Sciatic nerve (tissue), 2 donors: ENCODE measurements at places on chromosomes 1 and 21. TPM values are rescaled to one million over a fixed set of nuclear protein-coding genes. Genes with fewer than 3 reads are reported as not detected.

GRCh38 chr1:47333922-47334764 is 553 bp downstream of the CMPK1 start:
- peak; percentile 85 for DNase-seq

DNA sequence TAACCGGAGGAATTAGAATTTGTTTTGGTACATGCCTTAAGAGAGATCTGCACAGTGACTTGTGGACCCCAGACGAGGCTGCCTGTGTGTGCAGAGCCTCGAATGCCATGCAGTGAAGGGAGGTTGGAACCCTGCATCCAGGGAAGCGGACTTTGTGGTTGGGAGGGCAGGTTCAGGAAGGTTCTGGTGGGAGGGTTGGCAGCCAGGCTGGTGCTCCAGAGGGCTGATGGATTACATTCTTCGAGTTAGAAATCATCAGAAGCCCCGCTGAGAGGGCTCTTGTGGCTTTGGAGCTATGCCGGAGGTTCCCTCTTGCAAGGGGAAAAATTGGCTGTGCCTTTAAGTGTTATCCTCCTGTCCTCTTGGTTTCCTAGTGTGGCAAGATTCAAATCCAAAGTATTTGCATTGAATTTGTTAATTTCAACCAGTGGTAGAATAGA is 21.1 kb downstream of the ROR1 start:
- no peak for DNase-seq

DNA sequence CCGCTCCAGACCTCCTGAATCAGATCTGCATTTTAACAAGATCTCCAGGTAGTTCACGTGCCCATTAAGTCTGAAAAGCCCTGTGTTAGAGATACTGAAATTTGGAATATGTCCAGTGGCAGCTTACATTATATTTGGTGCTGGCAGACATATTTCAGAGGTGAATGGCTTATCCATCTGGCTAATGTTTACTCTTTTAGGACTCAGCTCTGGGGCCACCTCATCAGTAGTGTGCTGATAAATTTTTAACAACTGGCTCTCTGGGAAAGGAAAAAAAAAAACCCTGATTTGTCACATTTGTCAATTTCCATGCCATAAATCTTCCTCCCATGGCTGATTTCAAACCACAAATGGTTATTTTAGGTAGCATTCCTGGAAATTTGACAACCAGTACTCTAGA is 25.3 kb upstream of the SYT6 start:
- no peak for DNase-seq

DNA sequence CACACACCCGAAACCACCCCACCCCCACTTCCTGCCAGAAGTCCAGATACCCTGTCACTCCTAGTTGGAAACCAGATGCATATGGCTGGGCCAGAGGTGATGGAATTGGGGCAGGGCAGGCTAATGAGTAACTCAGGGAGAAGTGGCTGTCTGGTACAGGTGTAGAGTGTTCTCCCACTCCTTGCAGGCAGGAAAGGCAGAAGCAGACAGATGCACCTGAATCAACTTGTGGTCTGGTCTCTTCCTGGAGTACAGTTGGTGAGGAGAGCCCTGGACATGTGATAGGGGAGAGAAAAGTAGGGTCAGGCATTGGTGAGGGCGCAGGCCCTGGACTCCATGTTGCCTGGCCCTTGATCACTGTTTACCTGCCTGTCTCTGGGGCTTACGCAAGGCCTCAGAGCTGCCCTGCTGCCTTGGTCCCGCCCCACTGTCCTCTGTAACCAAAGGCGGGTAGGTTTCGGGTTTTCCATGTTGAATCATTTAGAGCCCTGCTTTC is 2.5 kb downstream of the CGN start:
- DNase-seq = no peak

Gene TMPRSS3
- total RNA-seq = not detected

- no peak for DNase-seq
Observed at GRCh38 chr1:227170361-227171166, 147.7 kb downstream of the CDC42BPA start.

Gene OR2G3
- total RNA-seq = not detected

DNA sequence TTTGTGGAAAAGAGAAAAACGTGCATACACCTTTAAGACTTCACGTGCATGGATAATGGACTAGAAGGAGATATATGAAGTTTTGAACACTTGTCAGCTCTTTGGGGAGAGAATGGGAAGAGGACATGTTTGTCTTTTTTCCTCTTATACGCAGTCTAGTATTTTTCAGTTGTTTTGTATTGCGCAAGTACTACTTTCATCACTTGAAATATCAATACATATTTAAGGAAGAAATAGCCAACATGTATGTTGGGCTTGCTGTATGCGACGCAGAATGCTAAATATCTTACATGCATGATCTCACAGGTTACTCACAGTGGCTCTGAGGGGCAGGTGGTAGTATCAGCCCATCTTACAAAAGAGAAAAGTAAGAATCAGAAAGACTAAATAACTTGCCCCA is 176.5 kb upstream of the RUNX1 start:
- no peak for DNase-seq

Gene CZIB
- 71.6 TPM for total RNA-seq

GRCh38 chr1:162899422-162900146 is 38.6 kb upstream of the CCDC190 start:
- DNase-seq = no peak

GRCh38 chr1:92458146-92458545 is 28.6 kb downstream of the GFI1 start:
- no peak for DNase-seq

GRCh38 chr1:15678578-15678977 is 5.5 kb upstream of the PLEKHM2 start:
- no peak for DNase-seq

- DNase-seq = no peak
Observed at GRCh38 chr1:197620714-197621163, 154.5 kb downstream of the DENND1B start.

DNA sequence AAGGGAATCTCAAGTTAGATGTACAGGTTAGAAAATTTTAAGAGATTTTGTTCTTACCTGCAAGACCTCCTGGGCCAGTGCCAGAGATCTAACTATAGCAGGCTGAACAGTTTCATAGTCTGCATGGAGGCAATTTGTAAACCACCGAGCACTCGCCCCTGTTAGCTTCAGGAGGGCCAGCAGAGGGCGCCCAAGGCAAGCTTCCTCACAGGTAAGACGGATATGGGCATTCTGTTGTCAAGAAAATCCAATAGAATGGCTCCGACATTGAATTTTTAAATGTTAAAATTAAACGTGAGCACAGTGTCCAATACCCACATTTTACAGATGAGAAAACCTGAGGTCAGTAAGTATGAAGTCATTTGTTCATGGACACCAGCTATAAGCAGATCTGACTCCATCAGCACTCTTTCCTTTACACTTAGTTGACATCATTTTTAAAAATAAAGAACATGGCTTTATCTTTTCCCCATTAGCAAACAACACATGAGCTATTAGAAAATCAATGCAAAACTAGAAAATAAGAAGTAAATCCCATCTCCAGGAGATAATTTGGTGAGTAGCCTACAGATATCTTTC is 2.2 kb downstream of the REG4 start:
- DNase-seq = peak; percentile 84

GRCh38 chr21:25735646-25736597 is 1.1 kb downstream of the GABPA start:
- DNase-seq = peak; percentile 92
